Activated CD8-positive, alpha-beta memory T cell treated with anti-CD3 and anti-CD28 coated beads for 48 hours (primary cell): ENCODE measurements at places on chromosomes 16 and 17.

GRCh38 chr17:79874329-79874981, 35.2 kb upstream of the CBX4 start:
- no peak for DNase-seq

DNA sequence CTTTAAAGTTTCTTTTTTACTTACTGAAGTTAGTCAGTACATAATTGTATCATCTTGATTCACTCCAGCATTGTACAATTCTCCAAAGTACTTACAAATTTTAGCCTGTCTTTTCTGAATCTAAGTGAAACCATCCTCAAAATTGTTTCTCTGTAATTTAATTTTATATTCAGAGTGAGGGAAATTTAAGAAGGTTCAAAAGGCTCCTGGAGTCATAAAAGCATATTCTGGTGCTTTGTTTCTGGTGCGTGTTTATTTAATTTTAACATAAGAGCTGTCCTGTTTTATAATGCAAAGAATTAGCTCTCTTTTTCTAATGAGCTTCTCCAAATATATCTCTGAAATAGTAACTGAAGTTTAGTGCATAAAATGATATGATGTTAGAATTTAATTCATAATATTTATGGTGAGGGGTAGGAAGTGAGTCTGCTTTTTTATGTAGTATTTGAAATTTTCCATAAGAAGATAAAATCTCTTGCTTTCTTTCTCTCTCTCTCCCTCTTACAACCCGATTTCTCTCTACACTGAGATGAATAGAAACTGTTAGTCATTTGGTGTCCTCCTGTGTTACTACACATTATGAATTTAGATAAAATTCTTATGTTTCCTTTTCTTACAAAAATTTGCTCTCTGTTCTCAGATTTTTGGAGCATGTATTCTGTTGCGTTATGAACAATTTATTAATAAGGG, 339.8 kb downstream of the BCAS3 start:
- DNase-seq, result no peak

- no peak for DNase-seq
These were observed 193.5 kb upstream of the KIF2B start for GRCh38 chr17:53629188-53629587.

DNA sequence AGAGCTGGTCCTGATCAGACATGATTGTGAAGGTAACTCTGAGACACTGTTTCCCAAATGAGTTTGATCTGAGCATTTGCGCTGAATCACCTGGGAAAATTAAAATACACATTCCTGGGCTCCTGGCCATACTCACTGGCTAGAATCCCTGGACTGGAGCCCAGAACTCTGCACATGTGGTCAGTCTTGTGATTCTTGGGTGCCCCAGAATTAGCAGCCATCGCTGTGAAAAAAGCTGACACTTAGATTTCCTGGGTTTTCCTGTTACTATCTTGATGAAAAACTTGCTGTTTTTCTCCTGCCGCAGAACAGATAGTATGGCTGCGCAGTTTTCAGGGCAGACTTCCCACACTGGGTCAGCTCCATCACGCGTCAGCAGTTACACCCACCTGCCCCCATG, 24.6 kb downstream of the NECAB2 start:
- no peak for DNase-seq

DNA sequence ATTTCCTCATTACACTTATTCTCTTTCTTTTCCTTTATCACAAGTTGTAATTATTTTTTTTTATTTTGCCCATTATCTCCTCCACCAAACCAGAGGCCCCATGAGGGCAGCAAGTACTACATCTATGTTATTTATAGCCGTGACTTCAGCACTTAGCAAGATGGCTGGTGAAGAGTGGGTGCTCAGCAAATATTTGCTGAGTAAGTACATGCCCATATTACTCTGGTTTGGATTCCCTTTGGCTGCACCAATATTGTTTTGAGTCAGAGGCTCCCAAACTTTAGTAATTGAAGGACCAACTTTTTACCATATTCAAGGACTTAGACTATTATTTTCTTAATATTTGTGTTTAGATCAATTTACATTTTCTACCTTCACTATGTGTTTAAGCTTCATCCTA, 83.2 kb downstream of the HS3ST2 start:
- DNase-seq, result no peak

- no peak for DNase-seq
These were observed 49.1 kb upstream of the PMFBP1 start for GRCh38 chr16:72220875-72221629.

GRCh38 chr17:79388556-79389295, 222.1 kb downstream of the RBFOX3 start:
- DNase-seq, result no peak

DNA sequence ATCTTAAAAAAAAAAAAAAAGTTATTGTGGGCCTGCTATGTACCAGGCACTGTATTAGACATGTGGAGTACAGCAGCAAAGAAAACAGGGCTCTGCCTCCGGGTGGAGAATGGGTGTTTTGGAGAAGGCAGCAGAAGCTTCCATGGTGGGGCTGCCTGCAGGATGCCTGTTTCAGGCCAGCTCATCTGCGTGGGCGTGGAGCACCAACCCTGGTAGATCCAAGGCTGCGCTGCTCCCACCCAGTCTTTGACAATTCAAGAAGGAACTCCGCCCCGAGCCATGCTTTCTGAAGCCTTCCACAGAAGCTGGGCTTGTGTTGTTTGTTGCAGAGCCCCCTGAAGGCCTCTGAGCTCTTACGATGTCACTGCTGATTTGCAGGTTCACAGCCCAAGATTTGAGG, 23.2 kb upstream of the CACNG1 start:
- DNase-seq, result no peak

DNA sequence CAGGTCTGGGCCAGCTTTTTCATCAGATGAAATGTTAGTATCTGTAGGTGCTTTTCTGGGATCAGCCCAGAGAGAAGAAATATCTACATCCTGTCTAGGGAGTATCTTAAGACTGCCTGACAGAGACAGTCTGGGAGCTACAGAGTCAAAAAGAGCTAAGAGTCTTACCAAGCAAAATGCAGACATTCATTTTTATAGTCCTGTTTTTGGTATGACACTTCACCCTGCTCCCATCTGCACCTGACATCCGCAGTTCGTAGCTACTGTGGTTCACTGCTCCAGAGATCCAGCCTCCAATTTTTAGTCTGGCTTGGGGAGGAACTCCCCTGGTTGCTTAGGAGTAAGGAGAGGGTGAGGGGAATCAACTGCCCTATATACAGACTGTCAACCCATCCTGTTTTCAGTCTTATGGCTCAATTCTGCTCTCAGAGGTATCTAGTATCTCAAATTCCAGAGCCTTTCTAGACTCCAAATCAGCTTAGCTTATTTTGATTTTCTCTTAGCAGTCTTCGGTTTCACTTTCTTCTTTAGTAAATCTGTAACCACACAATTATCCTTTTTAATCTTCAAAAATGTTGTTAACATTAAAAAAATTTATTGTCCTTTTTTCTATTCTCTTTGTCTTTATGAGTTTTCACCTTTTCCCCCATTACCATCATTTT, 97.8 kb downstream of the TMEM100 start:
- no peak for DNase-seq

- DNase-seq, result no peak
These were observed 11.7 kb upstream of the SLC38A8 start for GRCh38 chr16:84054271-84054670.

DNA sequence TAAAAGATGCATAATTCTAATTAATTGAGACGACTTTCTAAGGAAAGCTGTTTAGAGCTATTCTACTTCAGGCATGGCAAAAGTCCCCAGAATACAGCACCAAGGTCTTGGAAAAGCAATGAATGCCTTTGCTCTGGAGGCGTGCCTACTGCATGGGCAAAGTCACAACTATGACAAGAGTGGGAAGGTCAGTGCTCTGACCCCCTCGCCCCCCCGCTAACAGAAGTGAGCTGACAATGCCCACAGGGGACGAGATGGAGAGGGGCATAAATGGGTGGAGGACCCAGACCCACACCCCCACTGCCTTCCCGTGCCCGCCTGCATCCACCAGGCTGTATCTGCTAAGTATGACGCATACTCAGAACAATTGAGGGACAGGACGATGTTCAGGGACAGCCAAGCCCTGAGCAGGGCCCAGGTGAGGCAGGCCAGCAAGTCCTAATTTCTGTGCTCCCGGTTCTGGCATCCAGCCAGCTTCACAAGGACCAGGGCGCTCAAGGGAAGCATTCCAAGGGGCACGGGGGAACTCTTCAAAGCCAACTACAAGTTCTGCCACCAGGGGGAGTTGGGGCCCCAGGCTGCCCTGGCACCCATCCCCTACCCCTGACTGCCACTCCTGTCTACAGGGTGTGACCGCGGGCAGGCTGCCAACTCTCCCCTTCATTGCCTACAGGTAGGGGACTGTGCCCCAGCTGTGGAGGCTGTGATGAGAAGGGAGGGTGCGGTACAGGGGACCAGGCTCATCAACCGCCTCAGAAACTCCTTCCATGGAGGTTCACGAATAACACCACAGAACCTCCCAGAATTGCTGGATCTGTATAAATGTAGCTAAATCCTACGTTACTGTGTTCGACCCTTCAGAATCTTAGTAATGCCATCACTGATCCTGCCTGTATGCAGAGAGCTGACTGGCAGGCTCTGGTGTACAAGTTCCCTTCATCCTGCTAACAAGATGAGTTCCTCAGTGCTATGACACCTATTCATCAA, 20.8 kb downstream of the NPRL3 start:
- DNase-seq, result no peak

DNA sequence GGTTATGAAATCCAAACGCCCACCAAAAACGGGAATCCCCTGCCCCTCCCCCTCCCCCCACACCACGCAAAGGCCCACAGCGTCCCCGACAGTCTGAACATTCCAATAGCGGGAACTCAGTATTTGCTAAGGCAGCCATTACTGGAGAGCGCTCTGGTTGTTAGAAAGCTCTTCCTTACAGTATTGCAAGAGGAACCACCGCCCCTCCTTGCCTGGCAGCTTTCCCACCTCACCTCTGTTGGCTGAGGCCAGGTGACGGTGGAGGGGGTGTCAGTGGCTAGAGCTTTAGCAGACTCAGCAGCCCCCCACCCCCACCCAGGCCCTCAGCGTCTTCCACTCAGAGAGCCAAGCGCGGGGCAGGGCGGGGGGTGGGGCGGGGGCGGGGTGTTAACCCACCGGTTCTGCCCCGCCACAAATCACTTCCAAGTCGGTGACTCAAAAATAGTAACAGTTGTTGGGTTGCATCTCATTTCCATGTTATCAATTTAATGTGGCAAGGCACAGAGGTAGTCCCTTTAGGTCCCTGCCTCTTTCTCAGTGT, 2.2 kb upstream of the PLEKHH3 start:
- no peak for DNase-seq

GRCh38 chr16:67115639-67116038, 5.9 kb downstream of the PHAF1 start:
- DNase-seq, result no peak

GRCh38 chr16:78909226-78909625, 691.3 kb downstream of the MAF start:
- no peak for DNase-seq

DNA sequence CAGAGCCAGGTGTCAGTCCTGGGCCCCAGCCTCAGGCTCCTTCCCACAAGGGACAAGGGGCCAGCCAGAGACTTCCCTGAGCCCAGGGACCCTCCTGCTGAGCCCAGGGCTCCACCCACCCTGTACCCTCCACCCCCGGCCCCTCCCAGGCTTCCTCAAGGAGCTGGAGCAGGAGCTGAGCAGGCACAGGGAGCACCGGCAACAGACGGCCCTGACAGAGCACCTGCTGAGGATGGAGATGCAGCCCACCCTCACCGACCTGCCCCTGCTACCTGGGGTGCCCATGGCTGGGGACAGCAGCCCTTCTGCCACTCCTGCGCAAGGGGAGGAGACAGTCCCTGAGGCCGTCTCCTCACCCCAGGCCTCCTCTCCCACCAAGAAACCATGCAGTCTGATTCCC, 4.5 kb downstream of the SCRN2 start:
- no peak for DNase-seq

DNA sequence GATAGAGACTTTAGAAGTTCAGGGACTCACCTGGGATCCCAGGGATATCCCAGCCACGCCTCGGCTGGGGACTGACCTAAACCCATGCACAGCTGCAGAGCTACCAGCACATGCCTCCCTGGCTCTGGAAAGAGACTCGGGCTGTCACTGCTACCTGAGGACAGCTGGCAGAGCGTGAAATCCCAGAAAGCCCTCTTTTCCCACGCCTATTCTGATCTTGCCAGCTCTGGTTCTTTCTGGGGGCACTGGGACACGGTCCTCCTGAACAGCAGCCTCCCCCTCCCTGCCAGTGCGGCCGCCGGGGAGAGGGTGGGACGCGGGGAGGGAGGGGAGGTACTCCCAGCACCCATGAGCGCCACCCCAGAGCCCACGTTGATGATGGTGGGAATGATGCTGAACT, 10.8 kb downstream of the P2RX5 start:
- DNase-seq, result no peak

- DNase-seq, result no peak
These were observed 96.9 kb upstream of the KCNJ16 start for GRCh38 chr17:69978056-69978646.

GRCh38 chr16:73670836-73671820, 623.2 kb upstream of the ZFHX3 start:
- no peak for DNase-seq

DNA sequence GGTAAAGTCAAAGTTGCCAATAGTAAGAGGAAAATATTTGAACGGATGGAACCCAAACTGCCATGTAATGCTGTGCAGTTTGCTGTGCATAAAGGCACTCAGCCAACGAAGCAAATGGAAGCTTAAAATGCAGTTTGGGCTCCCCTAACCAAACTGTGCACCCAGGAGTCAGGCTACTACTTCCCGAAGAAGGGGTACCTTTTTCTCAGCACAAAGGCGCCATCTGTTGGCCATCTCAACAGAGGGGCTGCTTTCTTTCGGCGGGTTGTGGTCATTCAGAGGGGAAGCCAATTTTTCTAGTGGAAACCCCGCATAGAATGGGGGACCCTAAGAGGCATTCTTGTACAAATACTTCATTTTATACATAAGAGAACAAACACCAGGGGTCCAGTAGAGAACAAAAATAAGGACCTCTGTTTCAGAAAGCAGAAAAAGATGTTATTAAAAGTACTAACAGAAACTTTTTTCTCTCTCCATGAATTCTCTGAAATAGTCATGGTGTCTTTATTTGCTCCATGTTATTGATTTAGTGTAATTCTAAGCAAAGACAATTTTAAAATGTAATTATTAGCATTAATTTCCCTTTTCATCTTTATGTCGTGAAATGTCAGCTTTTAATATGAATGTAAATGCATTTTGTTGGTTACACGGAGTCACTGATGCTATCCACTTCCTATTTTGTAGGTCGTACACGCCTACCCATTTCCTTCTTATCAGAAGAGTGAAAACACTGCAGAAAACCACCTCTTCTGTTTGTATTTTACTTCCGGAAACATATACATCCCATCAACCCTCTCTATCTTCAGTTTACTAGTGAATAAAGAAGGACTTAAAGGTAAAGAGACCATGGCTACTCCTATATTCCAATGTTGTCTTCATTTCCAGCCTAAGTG, 453.3 kb downstream of the KCNJ2 start:
- no peak for DNase-seq

GRCh38 chr17:76138234-76138895, 2.7 kb downstream of the FOXJ1 start:
- no peak for DNase-seq

GRCh38 chr17:31820691-31821435, 38.2 kb downstream of the COPRS start:
- DNase-seq, result no peak

GRCh38 chr16:27925612-27926011, 137.9 kb downstream of the GSG1L start:
- DNase-seq, result no peak

GRCh38 chr17:62949036-62949435, 17.0 kb upstream of the TANC2 start:
- no peak for DNase-seq

- no peak for DNase-seq
These were observed 330.3 kb downstream of the SEC14L1 start for GRCh38 chr17:77470800-77471733.

GRCh38 chr17:7191571-7192270, 12.6 kb upstream of the ASGR1 start:
- no peak for DNase-seq

- DNase-seq, result no peak
These were observed 913 bp upstream of the PRR14 start for GRCh38 chr16:30649725-30650368.
